ENCODE measurements at places on chromosomes 5 and 9. TPM values are rescaled to one million over a fixed set of nuclear protein-coding genes. Genes with fewer than 3 reads are reported as not detected.

The MOB3B gene
- 40.3 TPM for total RNA-seq

The PIP5K1B gene
- 15.7 TPM for total RNA-seq

The CA9 gene
- 5.5 TPM for total RNA-seq

The PDE6A gene
- not detected for total RNA-seq

The TMEM232 gene
- 3.3 TPM for total RNA-seq

The LAMC3 gene
- total RNA-seq: 4.1 TPM

The DDX31 gene
- total RNA-seq: 4.9 TPM

The TAF1L gene
- total RNA-seq: not detected

The KCNT1 gene
- 0.27 TPM for total RNA-seq

The PCDHB6 gene
- not detected for total RNA-seq

The SRD5A1 gene
- 10.7 TPM for total RNA-seq

The WNT8A gene
- not detected for total RNA-seq

The TAF11L10 gene
- not detected for total RNA-seq

The NR5A1 gene
- 0.18 TPM for total RNA-seq

Measured in Peyer's patch (tissue), 4 donors.